Activated CD8-positive, alpha-beta T cell treated with anti-CD3 and anti-CD28 coated beads for 36 hours (primary cell): ENCODE measurements at places on chromosomes 4 and X. TPM values are rescaled to one million over a fixed set of nuclear protein-coding genes. Genes with fewer than 3 reads are reported as not detected.

DNA sequence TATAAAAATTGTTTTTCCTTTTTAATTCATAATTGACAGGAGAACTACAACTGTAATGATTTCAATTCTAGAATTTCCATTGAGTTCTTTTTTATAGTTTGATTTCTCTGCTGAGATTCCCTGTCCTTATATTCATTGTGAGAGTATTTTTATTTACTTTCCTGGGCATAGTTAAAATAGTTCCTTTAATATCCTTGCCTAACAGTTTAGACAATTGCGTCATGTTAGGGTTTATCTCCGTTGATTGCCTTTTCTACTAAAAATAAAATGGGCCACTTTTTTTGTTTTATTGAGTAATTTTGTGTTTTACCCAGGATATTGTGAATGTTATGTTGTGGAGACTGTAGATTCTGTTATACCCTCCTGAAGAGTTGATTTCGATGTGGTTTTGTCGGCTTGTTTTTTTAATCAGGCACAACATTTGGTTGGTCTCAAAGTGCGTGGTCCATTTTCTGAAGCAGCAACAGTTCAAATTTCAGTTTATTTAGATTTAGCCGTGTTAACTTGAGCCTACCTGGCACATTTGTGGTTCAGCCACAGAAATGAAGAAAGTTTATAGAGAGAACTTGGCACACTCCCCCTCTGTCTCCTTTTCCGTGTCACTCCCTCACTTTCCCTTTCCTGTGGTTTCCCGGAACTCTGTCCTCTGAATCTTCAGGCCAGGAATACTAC, 16.0 kb upstream of the PRRG1 start:
- no peak for DNase-seq

Gene NAA10
- total RNA-seq, result 123 TPM

GRCh38 chr4:175048906-175049305, 130.7 kb downstream of the ADAM29 start:
- DNase-seq, result no peak

Gene HSFX1
- total RNA-seq, result 0.61 TPM

DNA sequence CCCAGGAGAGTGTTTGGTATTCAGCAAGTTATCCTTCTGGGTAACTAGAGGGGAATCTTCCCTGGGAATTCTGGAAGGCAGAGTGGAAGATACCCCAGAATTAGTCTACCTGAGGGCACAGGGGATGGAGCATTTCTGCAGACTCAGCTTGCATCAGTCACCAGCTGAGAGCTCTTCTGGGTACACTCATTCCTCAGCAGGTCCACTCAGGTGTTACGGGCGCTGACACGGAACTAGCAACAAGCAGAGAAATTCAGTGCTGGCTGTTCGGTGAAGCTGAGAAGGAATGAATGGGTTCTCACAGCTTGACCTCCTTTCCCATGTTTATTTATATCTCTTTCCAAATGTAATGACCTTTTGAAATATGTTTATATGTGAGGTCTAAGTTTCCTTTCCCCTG, 106.0 kb upstream of the PNPLA4 start:
- DNase-seq, result no peak

DNA sequence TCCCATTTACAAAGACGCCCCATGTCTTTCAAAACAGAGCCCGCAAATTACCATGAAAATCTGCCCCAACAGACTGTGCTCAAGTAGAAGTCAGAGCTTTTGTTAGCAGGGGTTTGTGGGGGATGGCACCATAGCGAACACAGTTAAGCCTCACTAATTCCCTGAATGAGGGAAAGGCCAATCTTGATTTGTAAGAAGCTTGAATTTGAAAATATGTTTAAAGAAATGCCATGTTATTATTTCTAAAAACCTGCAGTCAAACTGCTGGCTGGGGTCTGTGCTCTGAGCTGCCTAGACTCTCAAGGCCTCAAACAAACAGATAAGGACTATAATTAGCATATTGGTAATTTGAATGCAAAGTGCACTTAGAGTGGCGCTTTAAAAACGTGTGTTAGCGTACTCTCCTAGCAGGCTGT, 9.4 kb upstream of the PAK3 start:
- no peak for DNase-seq

DNA sequence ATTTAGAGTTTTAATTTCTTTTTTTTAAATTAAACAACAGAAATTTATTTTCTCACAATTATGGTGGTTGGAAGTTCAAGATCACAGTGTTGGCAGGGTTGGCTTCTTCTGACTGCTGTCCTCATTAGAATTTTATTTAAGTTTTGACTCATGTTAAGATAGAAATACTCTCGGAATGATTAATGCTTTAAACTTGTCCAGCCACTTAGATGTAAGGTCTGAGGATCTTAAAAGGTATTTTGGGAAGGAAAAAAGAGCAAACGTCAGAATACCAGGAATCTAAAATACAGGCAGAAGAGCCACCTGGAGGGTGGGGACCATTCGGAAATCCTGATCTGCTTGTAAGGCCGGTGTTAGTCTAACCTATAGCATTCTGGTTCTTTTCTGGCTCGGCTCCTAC, 423.0 kb upstream of the MAGEB2 start:
- DNase-seq, result no peak

DNA sequence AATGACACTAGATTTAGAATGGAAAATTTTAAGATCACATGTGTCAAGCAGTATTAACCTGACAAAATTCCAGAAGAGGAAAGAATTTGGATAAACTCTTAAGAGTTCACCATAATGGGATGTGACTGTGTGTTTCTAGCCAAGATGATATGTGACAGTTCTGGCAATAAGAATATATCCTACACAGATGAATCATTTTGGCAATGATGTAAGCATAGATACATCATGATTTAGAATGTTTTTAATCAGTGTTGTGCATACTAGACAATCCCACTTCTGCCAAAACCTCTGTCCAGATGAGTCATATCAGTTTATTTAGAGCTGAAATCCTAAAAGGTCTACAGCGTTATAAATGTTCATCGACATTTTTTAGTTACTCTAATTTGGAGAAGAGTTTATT, 48.8 kb downstream of the PTCHD1 start:
- DNase-seq, result no peak

Gene CXCL5
- total RNA-seq, result not detected

GRCh38 chr4:56611501-56611900, 69.6 kb downstream of the HOPX start:
- no peak for DNase-seq

Gene KLHL5
- 6.8 TPM for total RNA-seq

GRCh38 chr4:82898322-82899243, 2.0 kb upstream of the THAP9 start:
- DNase-seq, result peak; percentile 55

DNA sequence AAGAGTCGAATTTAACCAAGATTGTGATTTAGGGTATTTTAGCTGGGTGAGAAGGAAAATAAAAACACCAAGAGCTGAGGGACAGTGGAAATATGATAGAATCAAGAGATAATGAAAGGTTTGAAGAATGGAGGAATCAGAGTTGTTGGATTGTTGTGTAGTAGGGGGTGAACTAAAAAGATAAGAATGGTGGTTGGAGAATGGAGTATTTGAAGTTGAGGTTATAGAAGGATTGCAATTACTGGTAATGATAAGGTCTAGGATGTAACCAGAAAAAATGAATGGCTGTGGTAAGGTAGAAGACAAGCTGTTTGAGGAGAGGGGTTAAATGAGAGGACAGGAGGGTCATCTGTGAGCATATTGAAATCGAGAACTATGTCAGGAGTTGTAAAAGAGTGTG, 4.5 kb downstream of the ABCE1 start:
- no peak for DNase-seq

DNA sequence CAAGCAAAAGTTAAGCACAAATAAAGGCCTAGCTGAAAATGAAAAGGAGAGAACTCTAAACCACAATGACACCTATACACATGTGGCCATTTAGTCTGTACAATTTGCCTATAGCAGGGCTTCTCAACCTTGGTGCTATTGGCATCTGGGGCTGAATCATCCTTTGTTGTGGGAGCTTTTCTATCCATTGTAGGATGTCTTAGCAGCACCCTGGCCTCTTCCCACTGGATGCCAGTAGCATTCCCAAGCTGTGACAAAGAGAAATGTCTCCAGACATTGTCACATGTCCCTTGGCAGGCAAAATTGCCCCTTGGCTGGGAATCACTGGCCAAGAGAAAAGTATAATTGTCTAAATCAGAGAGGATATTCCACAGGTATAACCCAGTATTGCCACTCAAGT, 13.5 kb upstream of the PRPS2 start:
- DNase-seq, result no peak

GRCh38 chrX:71606536-71607216, 11.6 kb downstream of the CXCR3 start:
- peak; percentile 26 for DNase-seq

Gene COX18
- 26.8 TPM for total RNA-seq

- DNase-seq, result no peak
Measured at GRCh38 chr4:130486186-130486585, 1390.2 kb downstream of the C4orf33 start.

GRCh38 chr4:7647600-7648543, 213.1 kb upstream of the PSAPL1 start:
- DNase-seq, result peak; percentile 35

Gene SPATA18
- not detected for total RNA-seq

DNA sequence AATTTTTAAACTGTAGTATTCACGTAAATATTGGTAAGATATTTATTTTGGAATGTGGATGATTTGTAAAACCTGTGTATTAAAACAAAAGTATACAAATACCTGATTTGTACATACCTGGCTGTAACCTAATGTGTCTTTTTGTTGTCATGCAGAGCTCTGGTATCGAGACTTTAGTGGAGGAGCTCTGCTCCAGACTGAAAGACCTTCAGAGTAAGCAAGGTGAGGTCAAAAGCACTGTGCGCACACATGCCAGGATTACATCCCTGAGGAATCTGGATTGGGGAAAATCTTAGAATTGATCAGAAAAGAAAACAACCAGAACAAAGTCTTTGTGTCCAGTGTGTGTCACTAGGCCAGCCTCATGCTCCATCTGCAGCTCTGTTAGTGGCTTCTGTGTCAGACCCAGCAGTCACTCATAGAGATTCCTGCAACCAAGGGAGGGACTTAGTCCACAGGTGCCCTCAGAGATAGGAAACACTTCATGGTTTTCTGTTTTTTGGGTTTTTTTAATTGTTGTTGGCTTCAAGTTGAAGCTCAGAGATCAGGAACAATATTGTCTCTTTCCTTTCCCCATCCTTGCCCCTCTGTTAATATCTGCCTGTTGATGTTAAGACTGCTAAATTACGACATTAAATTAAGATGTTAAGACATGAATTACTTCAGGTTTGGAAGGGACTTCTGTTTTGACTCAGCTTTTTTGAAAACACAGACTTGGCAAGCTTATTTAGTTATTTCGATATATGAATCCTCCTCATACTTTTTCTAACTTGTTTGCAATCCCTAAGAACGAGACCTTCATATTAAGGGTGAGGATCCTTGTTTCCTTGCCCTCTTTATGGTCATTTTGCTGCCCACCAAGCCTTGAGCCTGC, 52.4 kb upstream of the TBC1D14 start:
- no peak for DNase-seq

Gene TMEM150C
- not detected for total RNA-seq

DNA sequence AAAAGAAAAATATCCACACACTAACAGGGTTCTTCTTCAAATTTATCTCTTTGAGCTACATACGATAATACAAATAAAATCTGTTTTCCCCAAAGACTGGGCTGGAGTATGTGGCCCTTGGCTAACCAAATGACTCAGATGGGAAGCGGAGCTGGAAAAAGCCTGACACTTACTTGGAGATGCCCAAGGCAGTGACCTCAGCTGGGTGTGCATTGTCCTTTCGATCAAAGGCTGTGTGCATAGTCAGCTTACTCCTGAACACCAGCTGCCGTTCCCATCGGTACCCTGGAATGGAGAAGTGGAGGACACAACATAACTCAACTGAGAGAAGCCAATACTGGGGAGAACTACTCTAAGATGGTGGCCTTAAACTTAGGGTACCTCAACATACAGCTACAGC, 95.1 kb downstream of the CDS1 start:
- DNase-seq, result no peak

GRCh38 chrX:103475381-103475780, 43.9 kb downstream of the RAB40A start:
- no peak for DNase-seq

- DNase-seq, result no peak
Measured at GRCh38 chr4:105014635-105015034, 132.0 kb upstream of the TET2 start.

DNA sequence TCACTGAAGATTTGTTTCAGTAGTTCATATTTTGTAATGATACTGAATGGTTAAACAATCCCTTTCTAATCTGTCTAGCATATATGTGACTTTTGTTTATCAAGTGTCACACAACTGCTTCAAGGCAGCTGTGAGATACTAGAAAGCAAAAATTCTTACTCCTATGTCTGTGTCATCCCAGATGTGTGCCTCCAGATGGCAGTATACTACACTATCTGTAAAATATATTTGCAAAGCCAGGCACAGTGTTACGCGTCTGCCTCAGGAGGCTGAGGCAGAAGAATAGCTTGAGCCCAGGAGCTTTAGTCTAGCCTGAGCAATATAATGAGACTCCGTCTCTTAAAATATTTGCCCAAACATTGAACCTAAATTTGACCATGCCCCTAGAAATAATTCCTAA, 4.0 kb downstream of the NUDT10 start:
- peak; percentile 29 for DNase-seq

DNA sequence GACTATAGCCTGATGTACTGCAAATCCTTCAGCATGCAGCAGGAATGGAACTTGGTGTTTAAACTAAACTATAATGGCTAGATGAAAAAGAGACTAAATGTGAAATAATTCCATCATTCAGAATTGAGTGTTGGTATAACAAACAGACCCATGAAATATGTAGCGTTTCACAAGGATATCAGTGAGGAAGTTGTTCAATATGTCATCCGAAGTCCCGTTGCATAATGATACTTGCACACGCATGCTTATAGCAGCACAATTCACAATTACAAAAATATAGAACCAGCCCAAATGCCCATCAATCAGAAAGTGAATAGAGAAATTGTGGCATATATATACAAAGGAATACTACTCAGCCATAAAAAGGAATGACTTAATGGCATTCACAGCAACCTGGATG, 20.4 kb downstream of the MECP2 start:
- DNase-seq, result no peak

- no peak for DNase-seq
Measured at GRCh38 chr4:170111546-170111945, 21.8 kb upstream of the AADAT start.

- no peak for DNase-seq
Measured at GRCh38 chr4:120314969-120315368, 248.3 kb upstream of the MAD2L1 start.

Gene HPSE
- total RNA-seq, result 5.5 TPM

GRCh38 chrX:13283512-13283911, 36.3 kb downstream of the ATXN3L start:
- no peak for DNase-seq
